ENCODE measurements at places on chromosomes 3 and 15.

- no peak for DNase-seq
Measured at GRCh38 chr3:113264283-113265131, 53.1 kb downstream of the BOC start.

GRCh38 chr3:150970665-150971324, 1.7 kb downstream of the CLRN1 start:
- DNase-seq = peak; percentile 45

- DNase-seq = no peak
Measured at GRCh38 chr3:182631183-182632076, 161.9 kb upstream of the ATP11B start.

- DNase-seq = no peak
Measured at GRCh38 chr15:25536801-25537611, 98.2 kb upstream of the UBE3A start.

DNA sequence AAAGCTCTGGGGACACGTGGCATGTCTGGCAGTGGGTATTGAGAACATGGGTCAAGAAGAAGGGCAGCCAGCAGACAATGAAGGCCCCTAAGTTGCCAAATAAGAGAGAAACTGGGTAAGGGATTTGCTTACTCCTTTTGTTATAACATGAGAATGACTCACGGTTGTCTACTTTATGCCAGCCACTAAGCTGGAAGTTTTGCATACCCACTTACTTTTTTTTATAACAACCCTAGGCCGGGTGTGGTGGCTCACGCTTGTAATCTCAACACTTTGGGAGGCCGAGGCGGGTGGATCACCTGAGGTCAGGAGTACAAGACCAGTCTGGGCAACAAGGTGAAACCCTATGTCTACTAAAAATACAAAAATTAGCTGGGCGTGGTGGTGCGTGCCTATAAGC, 50.0 kb downstream of the DRD3 start:
- no peak for DNase-seq
